ENCODE measurements at places on chromosomes 3 and 15.

DNA sequence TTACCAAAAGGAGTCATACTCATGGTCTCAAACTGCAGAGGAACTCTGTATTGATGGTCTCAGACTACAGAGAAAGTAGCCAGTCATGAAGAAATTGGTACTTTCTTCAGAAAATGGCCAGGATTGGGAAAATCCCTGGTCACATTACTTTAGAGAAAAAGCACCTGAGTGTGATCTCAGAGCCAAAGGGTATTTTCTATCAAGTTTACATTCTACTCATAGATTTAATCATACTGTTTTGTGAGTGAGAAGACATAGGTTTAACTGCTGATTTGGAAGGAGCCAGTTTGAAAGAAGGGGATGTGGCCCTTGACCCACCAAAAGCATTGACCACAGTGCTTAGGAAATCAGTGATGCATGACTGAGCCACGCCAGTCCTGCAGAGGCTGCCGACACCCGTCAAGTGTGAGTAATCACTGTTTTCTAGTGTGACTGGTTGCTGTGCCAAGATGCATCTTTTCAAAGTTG is 203.6 kb downstream of the AKAP13 start:
- DNase-seq = peak; percentile 85

DNA sequence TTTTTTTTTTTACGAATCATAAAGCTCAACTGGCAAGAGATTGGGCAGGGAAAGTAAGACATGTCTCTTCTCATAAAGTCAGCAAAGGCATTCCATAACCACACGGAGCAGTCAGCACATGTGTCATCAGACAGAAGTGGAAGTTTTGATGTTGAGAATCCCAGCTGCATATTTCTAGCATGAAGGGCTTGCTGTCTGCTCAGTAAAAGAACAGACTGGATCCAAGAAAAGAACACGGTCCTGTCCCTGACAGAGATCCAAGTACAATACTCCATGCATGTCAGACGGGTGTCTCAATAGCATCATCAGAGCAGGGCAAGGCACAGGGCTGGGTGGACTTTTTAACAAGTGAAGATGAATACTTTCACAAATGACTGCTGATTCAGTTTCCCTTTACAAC is 38.2 kb downstream of the ABI3BP start:
- peak; percentile 97 for DNase-seq

- no peak for DNase-seq
These were observed 12.8 kb downstream of the PXK start for GRCh38 chr3:58345457-58345856.

- peak; percentile 22 for DNase-seq
These were observed 347.5 kb upstream of the TMCO5A start for GRCh38 chr15:37586976-37587375.

DNA sequence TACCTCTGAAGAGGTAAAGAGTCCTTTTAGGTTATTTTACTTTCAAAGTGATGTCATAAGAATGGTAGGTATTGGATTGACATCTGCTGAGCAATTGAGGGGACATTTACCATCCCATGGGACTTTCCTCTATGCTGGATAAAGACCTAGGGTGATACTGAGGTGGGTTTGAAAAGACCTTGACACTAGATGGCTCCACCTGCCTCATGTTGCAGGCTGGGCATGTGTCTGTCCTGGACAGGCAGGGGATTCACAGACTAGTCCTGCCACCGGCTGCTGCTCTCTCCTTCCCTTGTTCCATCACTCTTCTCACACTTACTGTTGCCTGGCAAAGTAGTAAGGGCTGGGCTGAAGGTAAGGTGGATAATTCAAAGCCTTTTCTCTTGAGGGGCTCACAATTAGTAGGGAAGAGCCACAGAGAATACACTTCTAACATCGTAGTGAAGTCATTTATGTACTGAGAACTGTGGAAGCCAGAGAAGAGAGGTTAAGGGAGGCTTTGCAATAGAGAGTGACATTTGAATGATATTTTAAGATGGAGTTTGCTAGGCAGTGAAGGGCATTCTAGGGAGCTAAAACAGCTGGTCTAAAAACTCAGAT is 27.7 kb downstream of the TRAK1 start:
- peak; percentile 47 for DNase-seq

DNA sequence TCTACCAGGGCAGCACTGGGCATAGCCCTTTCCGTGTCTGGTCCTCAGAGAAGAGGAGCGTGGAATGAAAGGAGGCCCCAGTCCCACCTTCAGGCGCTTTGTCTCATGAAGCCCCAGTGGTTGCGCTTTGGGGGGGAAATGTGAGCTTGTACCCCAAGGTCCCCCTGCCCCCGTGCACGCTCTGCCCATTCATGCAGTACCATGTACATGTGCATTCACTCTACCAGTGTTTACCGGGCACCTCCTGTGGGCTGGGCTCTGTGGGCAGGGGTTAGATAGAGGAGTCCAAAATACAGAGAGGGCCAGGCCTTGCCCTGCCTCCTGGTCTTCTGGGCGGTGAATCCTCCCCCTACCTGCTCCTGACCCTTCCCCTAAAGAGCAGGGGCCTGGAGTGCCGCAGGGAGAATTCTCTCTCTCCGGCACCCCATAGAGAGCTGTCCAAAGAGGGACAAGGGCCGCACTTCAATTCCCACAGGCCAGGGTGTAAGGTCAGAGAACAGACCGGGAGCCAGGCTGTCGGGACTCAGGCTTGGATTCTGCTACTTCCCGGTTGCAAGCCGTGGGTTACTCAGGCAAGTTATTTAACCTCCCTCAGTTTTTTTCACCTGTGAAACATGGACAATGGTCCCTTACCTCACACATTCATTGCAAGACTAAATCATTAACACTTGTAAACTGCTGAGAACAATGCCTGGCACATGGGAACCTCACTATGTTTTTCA is 153.4 kb downstream of the MEGF11 start:
- no peak for DNase-seq

GRCh38 chr3:126424039-126424717 is 29.5 kb downstream of the CFAP100 start:
- DNase-seq = no peak

- DNase-seq = peak; percentile 24
These were observed 90.7 kb downstream of the TIGIT start for GRCh38 chr3:114384558-114384903.

GRCh38 chr3:73622091-73622805 is 2.5 kb downstream of the PDZRN3 start:
- no peak for DNase-seq

DNA sequence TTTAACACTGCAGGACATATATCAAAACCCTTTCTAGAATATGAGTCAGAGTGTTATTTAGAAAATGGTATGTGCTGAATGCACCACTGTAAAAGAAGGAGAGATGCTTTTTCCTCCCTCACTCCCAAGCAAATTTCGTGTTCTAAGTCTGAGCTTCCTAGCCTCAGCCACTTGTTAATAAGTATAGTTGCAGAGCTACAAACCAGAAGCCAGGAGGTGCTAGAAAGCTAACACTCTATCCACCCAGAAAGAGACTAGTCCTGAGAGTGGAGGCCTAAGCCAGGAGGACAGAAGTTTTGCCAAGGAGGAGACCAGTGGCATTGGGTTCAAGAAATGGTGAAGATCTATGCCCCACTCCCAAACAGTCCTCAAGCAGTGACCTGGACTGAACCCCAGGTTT is 40.5 kb upstream of the GYG1 start:
- peak; percentile 39 for DNase-seq

- DNase-seq = no peak
These were observed 11.2 kb downstream of the SLC9A9 start for GRCh38 chr3:143837076-143837475.

GRCh38 chr3:55731741-55732140 is 244.6 kb upstream of the WNT5A start:
- DNase-seq = no peak

DNA sequence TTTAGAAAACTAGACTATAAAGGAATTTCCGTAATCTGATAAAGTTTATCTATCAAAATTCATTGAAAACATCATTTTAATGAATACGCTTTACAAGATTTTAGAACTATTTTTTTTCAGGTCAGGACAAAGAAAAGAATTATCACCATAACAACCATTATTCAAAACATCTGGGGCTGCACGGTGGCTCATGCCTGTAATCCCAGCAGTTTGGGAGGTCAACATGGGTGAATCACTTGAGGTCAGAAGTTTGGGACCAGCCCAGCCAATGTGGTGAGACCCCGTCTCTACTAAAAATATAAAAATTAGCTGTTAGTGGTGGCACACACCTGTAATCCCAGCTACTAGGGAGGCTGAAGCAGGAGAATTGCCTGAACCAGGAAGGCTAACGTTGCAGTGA is 260.4 kb downstream of the WNT5A start:
- DNase-seq = no peak

- no peak for DNase-seq
These were observed 28.5 kb upstream of the LRRC34 start for GRCh38 chr3:169841171-169841570.

DNA sequence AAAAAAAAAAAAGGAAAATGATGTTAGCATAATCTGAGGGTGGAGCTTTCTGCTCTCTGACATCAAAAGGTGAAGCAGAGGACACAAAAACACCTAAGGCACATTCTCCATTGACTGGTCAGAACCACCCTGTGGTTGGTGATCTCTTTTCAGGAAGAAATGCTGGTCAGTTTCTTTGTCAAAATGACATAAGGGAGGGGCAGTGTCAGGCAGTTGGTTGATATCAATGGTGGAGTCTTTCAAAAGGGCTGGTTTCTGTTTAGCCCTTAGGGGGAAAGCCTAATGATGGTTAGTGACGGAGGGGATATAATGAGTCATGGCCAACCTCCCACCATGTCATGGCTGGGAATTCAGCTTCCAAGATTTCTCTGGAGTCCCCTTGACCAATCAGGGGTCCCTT is 185.9 kb upstream of the GBE1 start:
- DNase-seq = no peak

DNA sequence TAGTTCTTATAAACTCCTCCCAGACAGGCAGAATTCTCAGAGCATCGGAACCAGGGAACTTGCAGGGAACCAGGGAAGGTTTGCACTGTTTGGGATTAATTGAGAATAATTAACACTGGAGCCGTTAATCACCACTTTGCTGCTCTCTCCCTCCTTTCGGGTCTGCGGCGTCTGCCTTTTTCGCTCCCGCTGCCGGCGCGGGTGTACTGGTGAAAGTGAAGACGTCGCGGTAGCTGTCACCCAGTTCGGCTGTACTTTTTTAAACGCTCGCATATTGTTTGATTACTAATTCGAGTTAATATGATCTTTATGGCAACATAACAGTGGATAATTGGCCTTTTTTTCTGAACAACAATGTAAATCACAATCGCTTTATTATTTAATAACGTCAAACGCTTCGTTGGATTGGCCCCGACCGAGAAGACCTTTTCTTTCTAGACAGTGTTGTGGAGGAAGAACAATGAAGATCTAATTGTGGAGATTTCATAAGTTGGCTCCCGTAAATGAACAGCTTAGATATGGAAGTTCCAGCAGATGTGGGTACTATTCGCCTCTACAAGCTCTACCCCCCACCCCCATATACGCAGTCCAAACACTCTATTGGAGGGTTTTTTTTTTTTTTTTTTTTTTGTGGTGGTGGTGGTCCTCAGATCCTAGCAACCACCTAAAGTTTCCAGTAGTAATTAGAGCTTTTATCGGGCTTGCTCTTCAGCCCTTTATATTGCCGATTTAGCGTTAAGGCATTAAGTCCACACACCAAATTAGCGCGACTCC is 12.7 kb downstream of the SOX2 start:
- DNase-seq = no peak

GRCh38 chr3:41117398-41117870 is 81.9 kb upstream of the CTNNB1 start:
- DNase-seq = peak; percentile 99

DNA sequence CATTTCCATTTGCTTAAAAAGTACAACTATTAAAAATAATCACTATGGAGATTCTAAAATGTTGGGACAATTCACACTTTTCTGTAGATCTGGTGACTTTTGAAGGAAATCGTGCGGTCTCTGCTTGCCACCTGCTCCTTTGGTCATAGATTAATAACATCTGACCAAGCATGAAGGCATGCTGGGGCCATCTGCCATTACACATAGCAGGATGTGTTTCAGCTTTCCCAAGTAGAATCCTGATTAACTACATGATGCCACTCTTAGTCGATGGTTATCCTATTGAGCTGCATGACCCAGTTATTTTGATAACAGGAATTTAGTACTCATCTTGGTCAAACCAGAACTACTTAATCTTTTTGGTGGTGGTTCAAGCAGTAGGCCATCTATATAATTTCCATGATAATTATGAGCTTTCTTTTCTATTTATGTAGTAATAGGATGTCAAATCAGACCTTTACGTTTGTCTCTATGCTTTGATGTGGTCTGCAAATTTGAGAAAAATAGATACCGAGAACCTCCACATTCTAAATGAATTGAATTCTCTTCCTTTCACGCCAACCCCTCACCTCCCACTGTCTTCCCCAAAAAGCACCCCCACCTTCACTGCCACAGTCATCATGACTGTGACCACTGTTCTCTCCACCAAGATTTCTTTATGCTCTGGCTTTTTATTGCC is 158.1 kb downstream of the DIPK2A start:
- no peak for DNase-seq

DNA sequence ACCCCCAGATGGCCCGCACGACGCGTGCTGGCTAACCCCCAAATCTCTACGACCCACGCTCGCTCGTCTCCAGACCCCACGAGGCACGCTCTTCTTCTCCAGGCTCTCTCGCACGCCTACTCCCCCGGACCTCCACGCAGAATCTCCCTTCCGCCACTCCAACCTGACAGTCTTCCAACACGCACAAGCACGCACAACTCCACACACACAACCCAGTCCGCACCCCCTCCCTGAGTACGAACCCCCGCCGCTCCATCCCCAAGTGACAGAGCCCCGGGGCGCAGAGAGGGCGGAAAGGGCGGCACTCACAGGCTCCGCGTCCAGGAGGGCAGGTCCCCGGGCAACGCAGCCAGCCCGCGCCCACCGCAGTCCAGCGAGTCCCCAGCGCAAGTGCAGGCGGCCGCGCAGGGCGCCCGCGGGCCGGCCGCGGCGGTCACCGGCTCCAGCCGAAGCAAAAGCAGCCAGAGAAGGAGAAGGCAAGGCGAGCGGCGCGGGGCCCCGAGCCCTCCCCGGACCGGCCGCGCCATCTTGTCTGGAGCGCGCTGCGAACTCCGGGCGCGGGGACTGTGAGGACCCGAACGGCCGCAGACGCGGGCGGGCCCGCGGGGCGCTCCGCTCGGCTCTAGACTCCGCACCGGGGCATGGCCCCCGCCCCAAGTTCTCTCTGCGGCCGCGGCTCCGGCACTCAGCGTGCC is 794 bp downstream of the LRIG1 start:
- DNase-seq = peak; percentile 36

GRCh38 chr3:190443257-190443656 is 6.4 kb downstream of the TMEM207 start:
- peak; percentile 44 for DNase-seq

Data from iris pigment epithelial cell (primary cell).